ENCODE measurements at places on chromosomes 6 and 20. TPM values are rescaled to one million over a fixed set of nuclear protein-coding genes. Genes with fewer than 3 reads are reported as not detected.

The CST2 gene
- polyA plus RNA-seq: not detected

The SLC22A3 gene
- 6.4 TPM for polyA plus RNA-seq

The TMEM217 gene
- polyA plus RNA-seq: 1.9 TPM

The FOXS1 gene
- 3.9 TPM for polyA plus RNA-seq

The SLC22A7 gene
- 1.2 TPM for polyA plus RNA-seq

The SIRPG gene
- not detected for polyA plus RNA-seq

The NNAT gene
- 90.1 TPM for polyA plus RNA-seq

The BPIFB1 gene
- not detected for polyA plus RNA-seq

The PRICKLE4 gene
- polyA plus RNA-seq: 6.8 TPM

The SNAP25 gene
- polyA plus RNA-seq: 8.4 TPM

The ZSCAN16 gene
- polyA plus RNA-seq: 13.1 TPM

The CRISP2 gene
- 0.20 TPM for polyA plus RNA-seq

The GABRR1 gene
- 1.2 TPM for polyA plus RNA-seq

DNA sequence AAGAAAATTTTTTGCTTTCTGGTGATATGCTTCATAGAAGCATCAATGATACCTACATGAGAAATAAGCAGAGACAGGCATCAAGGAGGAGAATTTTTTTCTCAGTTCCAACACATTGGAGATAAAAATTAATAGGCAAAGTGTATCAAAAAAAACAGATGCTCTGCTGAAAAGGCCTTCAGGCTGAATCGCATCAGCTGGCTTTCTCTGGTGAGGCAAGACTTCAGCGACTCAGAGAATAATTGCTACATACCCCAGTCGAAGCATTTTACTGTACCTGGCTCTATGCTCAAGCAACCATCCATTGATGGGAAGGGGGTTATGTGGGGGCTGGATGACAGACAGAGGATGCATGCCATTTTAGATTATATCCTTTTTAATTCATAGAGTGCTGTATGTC lies 415.1 kb downstream of the TFAP2A start:
- DNase-seq: no peak

DNA sequence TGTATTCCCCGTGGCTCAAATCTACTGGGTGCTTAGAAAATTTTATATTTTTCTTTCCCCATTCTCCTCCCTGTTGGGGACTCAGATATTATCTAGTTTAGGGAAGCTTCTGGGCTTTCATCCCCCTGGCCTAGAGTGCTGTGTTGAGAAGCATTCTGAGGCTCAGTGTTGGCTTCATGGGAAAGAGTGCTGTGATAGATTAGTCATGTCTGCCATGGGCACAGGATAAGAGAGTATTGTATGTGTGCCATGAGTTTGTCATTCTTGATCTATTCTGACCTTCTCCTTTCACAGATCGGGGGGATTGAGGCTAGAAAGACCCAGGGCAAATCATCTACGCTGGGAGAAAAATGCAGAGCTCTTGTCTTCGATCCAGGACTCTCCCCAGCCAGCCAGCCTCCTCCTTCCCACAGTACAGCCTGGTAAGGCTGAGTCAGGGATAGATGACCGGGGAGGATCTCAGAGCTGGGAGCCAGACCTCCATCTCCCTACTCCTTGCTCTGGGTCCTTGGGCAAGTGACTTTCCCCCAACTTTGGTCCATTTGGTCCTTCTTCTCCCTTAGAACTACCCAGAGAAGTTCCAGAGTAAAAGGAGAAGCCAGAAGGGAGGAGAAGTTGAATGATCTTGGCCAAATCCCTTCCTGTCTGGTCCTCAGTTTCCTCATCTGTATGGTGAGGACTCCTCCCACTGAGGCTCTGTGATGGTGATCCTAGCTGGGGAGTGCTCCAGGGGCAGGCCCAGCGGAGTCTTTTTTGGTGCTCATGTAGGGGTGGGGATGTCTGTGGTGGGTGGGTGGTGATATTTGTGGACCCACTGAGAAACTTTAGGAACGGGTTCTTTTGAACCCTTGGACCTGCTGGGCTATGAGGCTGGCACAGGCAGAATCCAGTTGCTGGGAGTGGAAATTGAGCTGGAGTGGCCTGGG lies 5.0 kb downstream of the SRC start:
- DNase-seq: no peak

DNA sequence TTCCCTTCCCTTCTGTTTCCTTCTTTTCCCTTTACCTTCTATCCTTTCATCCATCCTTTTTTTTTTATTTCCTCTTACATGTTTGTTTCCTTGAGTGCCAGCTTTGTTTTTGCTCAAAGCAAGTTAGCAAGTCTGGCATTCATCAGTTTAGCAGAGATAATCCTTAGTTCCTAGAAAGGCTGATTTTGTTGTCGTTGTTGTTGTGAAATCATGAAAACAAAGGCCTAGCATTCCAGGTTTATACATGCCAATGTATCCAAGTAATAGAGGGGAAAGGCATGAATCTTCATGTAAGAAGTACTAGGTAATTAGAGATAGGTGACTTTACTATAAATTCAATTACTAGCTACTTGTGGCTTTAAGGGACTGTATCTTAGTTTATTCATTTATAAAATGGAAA lies 45.9 kb downstream of the TFAP2B start:
- DNase-seq: no peak

GRCh38 chr20:16051968-16052367 lies 521.3 kb downstream of the KIF16B start:
- no peak for DNase-seq

DNA sequence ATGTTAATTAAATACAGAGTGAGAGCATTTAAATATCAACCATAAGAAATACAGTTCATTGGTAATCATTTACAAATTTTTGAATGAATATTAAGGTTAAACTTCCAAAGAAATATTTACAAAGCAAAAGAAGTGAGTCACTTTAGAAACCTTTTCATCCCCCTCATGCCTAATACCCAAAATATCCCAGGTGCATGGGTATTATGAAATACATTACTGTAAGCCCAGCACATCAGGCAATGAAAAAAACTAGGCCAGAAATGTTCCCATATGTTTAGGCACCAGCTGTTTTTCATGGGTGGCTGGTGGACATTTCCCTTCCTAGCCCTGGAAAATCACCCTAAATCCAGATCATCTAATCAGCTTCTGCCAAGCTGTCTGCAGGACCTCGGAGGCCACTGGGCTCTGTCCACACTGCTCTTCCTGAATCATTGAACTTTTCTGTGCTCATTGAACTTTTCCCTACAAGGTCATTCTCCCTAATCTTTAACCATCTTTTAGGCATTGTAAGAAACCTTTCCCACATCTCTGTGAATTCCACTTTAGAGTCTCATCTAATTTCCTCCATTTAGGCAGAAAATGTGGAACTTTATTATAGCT lies 145.3 kb upstream of the STXBP5 start:
- DNase-seq: no peak

GRCh38 chr6:131867744-131868143 lies 59.9 kb downstream of the ENPP1 start:
- no peak for DNase-seq

GRCh38 chr6:33078442-33078841 lies 2.7 kb downstream of the HLA-DPB1 start:
- DNase-seq: no peak

DNA sequence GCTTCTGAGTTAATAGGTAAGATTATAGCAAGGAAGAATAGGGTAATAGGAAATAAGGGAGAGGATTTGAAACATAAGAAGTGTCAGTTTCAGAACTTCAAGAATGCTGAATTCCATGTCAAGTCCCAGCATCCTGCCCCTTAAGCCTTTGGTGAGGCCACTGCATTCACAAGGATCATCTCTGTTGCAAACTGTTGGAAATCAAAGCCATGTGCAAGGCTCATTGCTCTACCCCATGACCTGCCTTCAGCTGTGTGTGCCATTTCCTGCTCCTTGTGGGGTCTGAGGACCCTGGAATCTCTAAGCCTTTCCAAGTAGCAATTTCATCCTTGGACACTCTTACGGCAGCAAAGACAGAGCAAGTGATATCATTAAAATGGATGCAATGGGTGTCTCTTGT lies 203.0 kb downstream of the CDC5L start:
- DNase-seq: no peak

DNA sequence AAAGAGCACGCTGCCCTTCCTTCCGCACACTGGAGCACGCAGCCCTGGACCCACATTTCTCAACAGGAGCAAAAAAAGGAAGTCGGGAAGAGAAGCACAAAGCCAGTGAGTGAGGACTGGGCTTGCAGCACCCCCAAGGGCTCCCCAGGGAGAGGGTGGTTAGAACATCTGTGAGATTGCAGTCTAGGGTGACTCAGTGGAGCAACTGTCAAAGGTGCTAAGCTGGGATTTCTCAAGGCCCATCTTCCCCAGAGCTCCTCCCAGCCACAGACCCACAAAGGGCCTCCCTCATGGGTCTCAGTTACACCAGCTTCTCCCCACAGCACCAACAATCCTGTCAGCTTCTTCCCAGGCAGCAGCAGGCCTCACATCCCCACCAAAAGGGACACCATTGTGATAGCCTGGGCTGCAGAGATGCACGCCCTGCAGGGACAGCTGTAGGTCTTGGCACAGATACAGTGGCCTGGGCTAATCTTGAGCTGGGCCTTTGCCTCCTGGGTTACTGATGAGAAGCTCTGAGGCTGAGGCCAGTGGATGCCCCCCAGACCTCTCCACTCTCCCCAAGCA lies 39.6 kb upstream of the CD93 start:
- no peak for DNase-seq

DNA sequence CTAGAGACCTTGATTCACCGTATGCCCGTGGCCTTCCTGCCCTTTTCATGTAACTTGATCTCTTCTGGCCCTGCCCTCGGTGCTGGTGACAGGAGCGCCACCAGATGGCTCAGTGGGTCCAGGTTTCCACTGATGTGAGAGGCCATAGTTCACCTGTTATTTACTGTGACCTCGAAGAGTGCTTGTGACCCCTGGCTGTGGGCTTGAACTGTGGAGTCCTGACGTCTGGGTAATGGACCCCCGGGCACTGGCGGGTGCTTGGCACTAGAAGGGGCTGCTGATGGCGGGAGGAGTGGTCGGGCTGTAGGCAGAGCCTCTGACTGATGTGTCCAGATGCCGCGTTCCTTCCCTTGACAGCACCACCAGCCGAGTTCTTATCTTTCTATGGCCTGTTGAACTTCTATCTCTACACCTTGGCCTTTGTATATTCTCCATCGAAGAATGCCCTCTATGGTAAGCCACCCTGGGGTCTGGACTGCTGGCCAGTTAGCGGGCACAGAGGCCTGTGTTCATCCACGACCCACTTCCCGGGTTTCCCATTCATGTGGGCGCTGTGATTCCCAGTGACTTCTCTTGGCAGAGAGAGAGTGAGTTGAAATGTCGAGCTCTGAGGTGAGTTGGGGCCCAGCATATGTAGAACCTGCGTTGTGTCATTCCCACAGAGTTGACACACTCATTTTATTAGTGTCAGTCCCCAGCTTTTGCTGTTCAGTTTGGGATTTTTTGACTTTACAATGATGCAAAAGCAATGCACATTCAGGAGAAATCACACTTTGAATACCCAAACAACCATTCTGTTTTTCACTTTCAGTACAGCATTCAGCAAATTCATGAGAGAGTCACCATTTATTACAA lies 14.9 kb downstream of the DYNLT1 start:
- no peak for DNase-seq

GRCh38 chr6:108633436-108633835 lies 72.7 kb downstream of the FOXO3 start:
- no peak for DNase-seq

DNA sequence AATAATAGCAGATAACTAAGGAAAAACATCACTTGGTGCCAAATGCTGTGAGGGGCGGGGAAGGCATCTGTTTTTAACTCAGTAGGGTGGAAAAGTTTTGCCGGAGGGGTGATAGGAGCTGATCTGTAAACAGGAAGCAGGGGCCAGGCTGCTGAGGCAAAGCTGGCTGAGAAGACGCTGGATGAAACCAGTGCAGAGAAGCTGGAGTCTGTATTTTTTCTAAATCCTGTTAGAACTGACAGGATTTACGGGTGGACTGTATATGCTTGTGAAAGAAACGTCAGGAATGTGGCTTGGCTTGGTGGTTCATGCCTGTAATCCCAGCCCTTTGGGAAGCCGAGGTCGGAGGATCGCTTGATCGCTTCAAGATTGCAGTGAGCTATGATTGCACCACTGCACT lies 5.6 kb downstream of the PCMTD2 start:
- DNase-seq: peak; percentile 61

GRCh38 chr6:170485159-170485558 lies 67.9 kb downstream of the PSMB1 start:
- DNase-seq: no peak

DNA sequence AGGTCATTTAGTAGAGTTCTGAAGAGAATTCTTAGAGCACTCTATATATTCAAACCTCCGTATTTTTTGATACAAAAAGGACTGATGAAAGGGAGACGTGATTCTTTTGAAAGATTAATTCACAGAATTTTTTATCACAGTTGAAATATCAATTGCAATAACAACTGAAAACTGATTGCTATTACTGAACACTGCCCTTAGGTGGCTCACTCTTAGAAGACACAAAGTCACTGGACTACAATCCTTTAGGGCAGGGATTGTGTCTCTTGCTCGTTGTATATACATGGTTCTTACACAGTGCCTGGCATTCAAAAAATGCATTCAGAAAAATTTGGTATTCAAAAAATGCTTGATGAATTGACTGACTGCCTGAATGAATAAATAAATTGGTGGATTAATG lies 17.1 kb upstream of the CALHM6 start:
- no peak for DNase-seq

GRCh38 chr6:163719028-163719742 lies 304.7 kb downstream of the QKI start:
- no peak for DNase-seq

- DNase-seq: no peak
Observed at GRCh38 chr6:161053103-161053502, 61.5 kb downstream of the MAP3K4 start.

DNA sequence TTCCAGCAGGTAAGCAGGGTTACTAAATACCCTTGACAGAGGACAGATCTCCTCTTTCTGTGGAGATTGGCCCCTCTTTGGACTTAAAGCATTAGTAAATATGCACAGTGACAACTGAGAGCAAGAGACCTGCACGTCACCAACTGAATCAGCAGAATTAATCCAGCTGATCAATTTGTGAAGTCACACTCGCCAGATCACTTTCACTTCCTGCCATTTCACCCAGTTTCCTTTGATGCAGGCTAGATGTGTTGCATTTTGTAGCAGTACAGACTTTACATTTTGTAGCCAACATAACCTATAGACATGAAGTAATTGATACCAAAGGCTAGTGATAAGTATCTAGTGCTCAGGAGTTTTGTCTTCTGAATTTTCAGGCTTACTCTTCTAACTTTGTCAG lies 11.9 kb downstream of the SYNE1 start:
- DNase-seq: no peak

DNA sequence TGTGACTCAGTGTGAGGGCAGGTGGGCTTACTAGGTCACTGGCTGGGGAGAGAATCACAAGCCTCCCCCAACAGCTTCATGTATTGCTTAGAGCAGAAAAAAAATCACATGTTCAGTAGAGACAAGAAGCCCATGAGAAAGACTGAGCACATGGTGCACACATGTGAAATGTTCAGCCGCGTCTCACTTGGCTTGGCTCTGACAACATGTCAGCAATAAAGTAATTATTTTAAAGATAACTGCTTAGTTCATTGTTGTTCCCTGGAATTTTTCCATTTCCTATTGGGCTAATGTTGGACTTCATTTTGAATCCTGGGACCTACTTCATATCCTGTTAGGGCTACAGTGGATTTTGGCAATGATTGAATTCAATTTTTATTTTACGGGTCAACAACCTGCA lies 222.6 kb downstream of the C6orf118 start:
- DNase-seq: no peak

GRCh38 chr6:9428421-9429172 lies 986.3 kb downstream of the TFAP2A start:
- no peak for DNase-seq

GRCh38 chr6:30799210-30799609 lies 54.9 kb upstream of the IER3 start:
- no peak for DNase-seq

- DNase-seq: no peak
Observed at GRCh38 chr20:53793783-53794383, 200.2 kb upstream of the ZNF217 start.
